ENCODE measurements at places on chromosomes 12 and 14.

- DNase-seq, result peak; percentile 7
These were observed 644 bp upstream of the PPP4R4 start for GRCh38 chr14:94173471-94173884.

GRCh38 chr14:54537651-54538050 is 27.9 kb downstream of the CGRRF1 start:
- DNase-seq, result no peak

DNA sequence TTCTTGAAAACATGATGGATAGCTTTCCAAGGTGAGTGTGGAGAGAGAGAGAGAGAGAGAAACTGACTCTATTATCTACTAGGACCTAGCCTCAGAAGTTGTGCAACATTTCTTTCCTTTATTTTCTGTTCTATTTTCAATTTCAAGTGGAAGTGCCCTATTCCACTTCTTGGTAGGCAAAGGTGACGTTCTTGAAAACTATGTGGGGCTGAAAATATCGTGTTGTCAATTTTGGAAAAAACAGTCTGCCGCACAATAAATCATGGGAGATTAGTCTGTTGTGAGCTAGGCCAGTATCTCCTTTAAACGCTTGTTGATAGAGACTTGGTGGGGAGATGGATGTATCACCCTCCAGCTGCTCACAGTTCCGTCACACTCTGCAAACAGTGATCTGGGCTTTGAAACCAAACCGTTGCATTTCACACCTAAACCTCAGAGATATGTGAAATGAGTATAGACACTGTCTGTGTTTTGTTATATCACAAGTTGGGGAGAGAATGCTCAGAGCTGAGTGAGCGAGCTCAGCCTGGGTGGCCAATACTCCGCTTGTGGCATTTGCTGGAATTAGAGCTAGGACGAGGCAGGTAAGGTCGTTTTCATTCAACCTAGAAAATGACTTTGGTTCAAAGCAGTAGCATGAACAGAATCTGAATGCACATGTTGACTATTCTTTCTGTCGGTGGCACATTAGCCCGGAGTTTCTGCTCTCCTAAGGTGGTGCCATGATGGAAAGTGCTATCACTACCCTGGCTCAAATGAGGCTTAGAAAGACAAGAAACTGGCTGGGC is 75.1 kb upstream of the ST8SIA1 start:
- DNase-seq, result no peak

DNA sequence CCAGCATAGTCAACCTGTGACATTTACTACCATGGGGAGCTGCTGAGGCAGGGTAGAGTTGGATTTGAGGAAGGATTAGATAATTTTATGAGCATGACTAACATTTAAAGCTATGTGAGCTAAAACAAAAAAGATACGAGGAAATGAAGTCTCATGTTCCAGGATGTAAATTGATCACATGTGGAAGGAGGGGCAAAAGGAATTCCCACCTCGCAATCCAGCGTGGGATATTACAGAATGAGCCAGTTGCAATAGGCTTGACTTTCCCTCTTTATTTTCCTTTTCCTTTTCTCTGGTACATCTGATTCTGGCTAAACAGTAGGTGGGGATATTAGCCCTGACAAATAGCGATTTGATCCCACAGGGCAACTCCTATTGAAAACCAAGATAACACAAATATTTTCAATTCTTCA is 214.9 kb upstream of the HMGA2 start:
- DNase-seq, result peak; percentile 32

- DNase-seq, result no peak
These were observed 74.7 kb downstream of the APAF1 start for GRCh38 chr12:98719515-98720504.

DNA sequence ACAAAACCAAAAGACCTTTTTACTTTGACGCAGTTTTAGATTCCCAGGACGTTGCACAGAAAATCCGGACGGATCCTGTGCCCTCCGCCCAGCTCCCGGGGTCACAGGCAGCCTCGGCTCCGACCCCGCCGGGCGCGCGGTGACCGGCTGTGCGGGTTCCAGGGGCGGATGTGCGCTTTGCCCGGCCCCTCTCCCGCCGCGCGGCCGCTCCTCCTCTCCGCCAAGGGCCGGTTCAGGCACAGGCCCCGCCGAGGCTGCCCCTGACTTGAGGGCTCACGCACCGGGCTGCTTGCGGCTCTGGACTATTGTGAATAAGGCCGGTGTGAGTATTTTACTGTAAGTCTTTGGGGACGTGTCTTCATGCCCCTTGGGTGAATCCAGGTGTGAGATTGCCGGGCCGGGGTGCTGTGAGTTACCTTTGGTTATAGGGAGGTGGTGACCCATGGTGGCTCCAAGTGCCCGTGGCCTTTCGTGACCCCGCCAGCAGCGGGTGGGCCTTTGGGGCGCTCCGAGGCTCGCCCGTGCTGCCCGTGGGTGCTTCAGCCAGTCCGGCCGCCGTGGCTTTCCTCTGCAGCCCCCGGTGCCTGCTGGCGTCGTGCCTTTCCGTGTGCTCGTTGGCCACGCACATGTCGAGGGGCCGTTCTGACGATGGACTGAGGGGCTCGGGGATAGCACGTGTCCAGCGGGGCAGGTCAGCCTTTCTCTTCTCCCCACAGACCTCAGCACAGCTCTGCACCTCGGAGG is 45.9 kb downstream of the NOC4L start:
- DNase-seq, result peak; percentile 56

GRCh38 chr14:60723116-60723906 is 840 bp downstream of the SIX4 start:
- peak; percentile 67 for DNase-seq

- DNase-seq, result no peak
These were observed 29.0 kb upstream of the SMOC1 start for GRCh38 chr14:69850086-69850735.

DNA sequence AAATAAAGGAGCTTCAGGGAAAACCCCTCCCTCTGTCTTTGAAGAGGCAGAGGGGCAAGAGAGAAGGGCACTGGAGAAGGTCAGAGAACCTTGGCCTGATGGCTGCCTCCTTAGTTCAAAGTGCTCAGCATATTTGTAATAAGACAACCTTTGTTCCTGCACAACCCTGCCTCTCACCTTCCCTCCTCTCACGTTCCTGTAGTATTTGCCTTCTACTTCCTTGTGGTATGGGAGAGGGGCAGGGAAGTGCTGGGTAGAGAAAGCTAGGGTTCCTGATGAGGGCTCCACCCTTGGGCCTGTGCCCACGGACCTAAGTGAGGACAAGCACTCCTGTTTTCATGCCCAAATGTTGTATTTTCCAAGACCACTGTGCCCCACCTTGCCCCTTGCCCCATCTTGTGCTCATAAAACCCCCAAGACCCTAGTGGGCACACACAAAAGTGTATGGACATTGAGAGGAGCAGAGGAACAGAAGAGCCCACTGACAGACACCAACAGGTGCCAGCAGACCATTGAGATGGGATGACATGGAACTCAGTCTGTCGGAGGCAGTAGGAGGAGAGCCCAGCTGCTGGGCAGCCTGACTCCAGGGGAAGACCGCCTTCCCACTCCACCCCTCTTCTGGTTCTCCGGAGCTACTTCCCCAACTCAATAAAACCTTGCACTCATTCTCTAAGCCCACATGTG is 261.5 kb upstream of the CCDC196 start:
- DNase-seq, result no peak

DNA sequence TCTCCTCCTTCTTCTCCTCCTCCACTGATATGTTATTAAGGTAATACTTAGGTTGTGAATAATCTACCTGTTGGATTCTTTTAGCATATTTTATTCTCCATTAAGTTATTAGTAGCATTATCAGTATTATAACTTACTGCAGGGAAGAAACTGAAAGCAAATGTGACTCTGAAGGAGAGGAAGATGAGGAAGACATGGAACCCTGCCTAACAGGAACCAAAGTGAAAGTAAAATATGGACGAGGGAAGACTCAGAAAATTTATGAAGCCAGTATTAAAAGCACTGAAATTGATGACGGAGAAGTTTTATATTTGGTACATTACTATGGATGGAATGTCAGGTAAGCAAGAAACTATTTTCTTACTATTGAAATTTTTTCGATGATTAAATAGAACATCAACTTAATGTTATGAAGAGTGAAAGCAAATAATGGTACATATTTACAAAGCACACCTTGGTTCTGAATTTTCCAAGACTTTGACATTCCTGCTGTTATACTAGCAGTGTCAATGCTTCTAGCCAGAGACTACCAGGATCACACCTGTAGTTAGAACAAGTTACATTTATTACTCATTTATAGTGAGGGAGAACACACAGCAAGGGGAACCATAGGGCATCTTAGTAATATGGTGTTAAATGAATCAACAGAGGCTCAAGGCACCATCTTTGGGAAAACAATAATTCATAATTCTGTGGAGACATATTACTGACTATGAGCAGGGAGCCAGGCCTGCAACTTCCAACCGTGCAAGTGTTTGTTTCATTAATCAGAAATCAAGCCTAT is 42.0 kb upstream of the TOMM20L start:
- DNase-seq, result no peak

- DNase-seq, result no peak
These were observed 126.8 kb upstream of the MAX start for GRCh38 chr14:65228956-65229747.

DNA sequence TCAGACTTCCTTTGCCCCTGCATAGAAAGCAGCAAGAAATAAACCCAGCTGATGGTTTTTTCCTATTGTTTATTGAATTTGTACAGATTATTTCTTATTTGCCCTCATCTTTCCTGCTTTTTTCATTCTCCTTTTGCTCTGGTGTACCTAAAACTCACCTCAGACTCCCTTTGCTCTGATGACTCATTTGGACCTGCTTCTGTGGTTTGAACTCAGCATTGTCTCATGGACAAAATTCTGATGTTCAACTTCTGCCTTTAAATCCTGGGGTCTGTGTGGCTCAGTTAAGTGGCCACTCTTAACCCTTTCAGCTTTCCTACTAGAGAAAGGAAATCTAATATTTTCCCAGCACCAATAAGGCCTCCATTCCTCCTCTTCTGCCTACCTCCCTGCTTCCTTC is 3.5 kb upstream of the SENP1 start:
- DNase-seq, result no peak

DNA sequence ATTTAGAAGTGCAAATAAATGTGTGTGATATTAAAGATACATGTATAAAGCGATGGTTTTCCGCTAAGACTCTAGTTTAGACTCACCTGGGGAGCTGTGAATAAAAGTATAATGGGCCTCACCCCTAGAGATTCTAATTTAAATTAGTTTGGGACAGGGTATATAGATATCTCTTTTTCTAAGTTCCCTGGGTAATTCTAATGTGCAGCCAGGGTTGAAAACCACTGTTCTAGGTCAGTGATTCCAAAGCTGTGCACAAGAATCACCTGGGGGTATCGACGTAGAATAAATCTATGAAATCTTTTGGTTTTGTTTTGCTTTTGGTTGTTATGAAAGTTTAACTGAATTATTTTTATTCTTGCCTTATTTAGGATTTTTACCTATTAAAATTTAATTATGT is 302.1 kb downstream of the KCNH5 start:
- DNase-seq, result no peak

Data from GM03348 (cell line).